T-helper 9 cell (primary cell): ENCODE measurements at places on chromosomes 7 and 10.

GRCh38 chr10:61091531-61091930 lies 147.5 kb upstream of the RHOBTB1 start:
- DNase-seq, result no peak

GRCh38 chr7:6360841-6361240 lies 86.9 kb downstream of the DAGLB start:
- DNase-seq, result no peak

GRCh38 chr10:74329873-74330272 lies 178.9 kb downstream of the ADK start:
- DNase-seq, result no peak

DNA sequence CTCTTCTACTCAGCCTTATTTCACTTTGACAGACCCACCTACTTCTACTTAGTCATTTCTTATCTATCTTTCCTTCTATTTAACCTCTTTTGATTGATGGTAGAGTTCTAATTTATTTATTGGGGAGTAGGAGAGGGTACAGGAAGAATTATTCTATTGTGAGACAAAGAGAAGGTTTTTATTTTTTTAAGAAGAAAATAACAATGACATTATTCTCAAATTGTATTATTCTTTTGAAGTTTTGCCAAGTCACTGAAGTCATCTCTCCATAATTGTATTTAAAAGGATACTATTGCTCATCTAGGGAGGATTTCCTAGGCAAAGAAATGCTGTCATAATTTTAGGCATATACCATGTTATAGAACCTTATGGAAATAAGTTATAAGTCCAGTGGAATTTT lies 52.7 kb downstream of the ITGB8 start:
- no peak for DNase-seq

DNA sequence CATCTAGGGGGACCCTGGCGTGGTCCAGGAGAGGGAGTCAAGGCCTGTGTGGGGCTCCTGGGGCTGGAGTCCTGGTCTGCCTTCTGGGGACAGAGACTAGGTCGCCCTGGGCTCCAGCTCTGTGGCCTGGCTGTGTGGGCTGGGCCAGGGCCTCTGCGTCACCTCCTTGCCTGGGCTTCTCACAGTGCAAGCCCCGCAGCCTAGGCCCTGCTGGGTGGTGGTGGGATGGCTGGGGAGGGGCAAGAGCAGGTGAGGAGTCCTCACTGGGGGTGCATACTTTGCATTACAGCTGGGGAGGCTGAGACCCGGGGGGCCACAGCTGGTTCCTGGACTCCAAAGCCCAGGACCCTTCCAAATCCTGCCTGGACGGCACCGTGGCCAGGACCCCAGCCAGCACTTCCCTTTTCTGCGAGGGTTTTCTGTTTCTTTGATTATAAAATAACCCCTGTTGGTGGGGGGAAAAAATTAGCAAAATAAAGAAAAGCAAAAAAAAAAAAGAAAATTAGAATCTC lies 23.5 kb downstream of the PWWP2B start:
- DNase-seq, result no peak

DNA sequence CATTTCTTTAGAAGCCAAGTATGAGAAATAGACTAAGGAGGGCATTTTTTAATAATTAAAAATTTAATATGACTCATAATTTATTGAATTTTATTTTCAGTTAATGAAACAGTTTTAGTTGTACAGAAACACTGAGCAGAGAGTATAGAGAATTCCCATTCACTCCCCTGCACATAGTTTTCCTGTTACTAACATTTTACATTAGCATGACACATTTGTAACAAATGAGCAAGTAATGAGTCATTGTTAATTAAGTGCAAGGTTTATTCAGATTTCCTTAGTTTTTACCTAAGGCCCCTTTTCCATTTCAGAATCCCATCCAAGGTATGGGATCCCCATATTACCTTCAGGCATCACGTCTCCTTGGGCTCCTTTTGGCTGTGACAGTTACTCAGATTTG lies 271.5 kb upstream of the FZD8 start:
- no peak for DNase-seq

DNA sequence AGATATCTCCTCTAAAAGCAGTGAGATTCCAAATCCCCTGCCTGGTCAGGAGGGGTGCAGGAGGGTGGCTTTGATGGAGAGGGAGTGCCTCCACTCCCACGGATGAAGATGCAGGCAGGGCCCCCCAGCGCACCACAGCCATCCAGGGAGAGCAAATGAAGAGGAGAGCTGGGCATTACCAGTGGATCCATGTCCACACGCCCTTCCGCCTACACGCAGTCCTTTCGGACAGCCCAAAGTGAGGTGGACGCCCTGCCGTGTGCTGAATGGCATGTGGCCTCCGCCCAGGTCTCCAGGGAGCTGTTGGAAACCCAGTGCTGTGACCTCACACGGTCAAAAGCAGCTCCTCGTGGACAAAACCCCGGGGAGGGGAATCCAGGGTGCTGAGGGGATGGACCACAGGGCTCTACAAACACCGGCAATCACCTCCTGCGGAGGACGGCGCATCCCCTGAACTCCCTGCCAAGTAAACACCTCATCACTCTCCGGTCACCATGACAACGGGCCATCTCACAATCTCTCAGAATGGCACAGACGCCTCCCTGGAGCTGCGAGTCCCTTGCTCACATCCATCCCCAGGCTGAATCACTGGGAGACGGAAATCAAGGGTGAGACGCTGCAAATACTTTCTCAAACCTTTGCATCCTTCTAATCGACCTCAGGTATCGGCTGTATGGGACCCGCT lies 35.0 kb upstream of the DNAAF5 start:
- DNase-seq, result no peak

- no peak for DNase-seq
Observed at GRCh38 chr7:102842284-102842683, 70.5 kb upstream of the LRRC17 start.

DNA sequence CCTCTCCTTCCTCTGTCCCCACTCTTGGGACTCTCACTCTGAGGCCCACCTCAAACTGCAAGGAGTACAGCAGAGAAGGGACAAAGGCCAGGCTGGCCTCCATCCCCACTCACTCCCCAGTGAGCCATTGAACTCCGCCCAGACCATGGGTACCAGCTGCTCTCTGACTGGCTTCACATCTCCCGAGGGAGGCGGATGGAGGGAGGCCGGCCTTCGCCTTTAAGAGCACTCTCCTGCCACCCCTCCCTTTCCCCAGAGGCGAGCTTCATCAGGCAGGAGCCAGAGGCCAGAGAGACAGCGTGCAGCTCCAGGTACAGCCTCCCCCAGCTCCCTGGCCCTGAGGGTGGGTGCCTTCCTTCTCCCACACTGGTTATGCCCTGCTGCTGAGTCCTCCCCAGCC lies 1.8 kb upstream of the LDB3 start:
- no peak for DNase-seq

DNA sequence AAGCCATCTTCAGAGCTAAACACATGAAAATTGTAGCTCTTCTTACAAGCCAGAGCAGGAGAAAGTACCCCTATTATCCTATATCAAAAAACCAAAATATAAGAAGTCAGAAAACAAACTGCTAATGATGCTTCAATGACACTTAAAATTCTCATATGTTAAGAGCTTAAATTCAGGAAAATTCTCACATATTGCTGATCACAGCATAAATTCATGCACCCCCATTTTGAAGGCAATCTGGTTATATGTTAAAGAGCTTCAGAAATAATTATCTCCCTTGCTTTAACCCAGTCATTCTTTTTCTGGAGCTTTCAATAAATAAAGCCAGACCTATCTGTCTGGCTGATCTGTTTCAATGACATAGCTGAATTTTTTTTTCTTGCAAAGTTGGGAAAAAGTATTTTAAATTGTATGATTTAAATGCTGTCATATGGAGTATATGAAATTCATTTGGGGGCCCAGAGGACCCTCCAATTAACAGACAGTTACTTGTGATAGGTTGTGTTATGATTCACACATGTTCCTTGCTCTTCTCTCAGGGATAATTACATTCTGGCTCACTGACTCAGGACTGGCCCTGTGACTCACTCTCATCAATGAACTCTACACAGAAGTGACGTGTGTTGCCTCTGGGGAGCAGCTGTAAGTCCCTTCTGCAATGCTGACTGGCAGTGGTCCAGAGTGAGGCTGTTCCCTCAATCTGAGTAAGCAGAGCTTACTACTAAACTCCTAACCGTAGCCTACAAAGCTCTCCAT lies 85.2 kb downstream of the HGF start:
- DNase-seq, result no peak

DNA sequence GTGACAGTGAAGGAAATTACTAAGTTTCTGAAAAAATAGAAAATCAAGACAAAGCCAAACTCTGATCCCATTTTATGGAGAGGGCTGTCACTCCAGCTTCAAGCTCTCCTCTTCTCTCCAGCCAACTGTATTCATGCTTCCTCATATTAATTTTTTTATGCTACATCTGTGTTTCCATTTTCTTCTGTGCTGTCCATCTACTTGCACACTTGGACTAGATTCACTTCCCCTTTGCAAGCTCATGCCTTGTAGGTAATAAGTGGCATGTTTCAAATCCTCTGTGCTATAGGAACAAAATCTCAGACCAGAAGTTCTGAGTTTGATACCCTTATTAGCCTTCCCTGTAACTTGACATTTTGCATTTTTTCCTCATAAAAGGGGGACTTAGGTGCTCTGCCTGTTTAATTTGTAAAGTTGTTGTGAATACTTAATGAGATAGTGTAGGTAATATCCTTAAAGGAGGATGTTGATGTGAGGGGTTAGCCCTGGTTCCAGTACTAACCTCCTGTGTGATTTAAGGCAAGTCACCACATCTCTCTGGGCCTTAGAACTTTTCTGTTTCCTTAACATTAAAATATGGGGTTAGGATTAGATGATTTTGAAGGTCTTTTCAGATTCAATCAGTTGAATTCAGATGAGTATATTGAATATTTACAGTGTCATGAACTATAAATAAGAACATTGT lies 358.8 kb downstream of the BBS9 start:
- no peak for DNase-seq

DNA sequence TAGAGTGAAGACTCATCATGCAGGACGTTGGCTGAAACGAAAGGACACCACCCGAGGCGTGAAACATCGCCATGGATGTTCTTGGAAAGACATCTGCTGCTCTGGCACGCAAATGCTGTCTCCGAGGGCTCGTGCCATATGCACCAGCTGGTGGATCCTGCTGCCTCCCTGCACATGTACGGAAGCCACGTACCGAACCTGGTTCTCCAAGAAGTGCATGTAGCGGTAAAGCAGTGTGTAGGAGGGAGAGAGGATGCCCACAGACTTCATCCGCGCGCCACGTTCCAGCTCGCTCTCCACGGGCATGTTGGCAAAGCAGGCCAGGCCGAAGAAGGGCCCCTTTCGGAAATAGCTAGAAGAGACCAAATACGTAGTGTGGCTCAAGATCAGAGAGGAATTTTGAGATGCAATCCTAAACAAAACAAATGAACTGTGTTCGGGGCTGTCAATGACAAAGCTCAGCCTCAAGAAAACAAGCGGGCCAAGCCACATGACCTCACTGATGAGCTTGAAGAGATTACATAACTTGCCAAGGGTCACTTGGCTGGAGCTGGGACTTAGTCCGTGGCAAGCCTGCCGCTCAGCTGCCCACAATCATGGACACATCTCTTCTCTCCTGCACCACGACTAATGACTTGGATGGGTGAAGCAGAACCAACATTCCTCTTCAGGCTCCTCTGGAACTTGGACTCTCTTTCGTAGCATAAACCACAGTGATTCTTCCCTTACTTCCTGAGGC lies 16.5 kb downstream of the DENND11 start:
- DNase-seq, result no peak
